A549 treated with Hydrocortisone at 1 μM for 4 hours (cell line): ENCODE measurements at places on chromosomes 5 and 9. TPM values are rescaled to one million over a fixed set of nuclear protein-coding genes. Genes with fewer than 3 reads are reported as not detected.

Gene EQTN
- total RNA-seq = not detected in 5 replicates

Gene SLC31A2
- 6.9 to 8.1 TPM (median 7.6 TPM) in 5 replicates for total RNA-seq

Gene EIF4E1B
- total RNA-seq = not detected in 5 replicates

Gene CTSV
- total RNA-seq = 12.9 to 15.2 TPM (median 14.4 TPM) in 5 replicates

Gene CCL27
- 0.28 to 0.30 TPM in 2 of 5 replicates, not detected in the others for total RNA-seq

Gene OR13C9
- total RNA-seq = not detected in 5 replicates

Gene C9orf50
- 0.08 TPM in 1 of 5 replicates, not detected in the others for total RNA-seq

Gene GFPT2
- 49.7 to 59.4 TPM (median 53.9 TPM) in 5 replicates for total RNA-seq

Gene MARCHF3
- 0.82 to 1.2 TPM (median 0.97 TPM) in 5 replicates for total RNA-seq

Gene CCDC171
- total RNA-seq = 0.28 to 0.53 TPM (median 0.37 TPM) in 5 replicates

Gene RETREG1
- 2.6 to 4.7 TPM (median 3.6 TPM) in 5 replicates for total RNA-seq

Gene SLC27A6
- 0.06 TPM in 2 of 5 replicates, not detected in the others for total RNA-seq

Gene OTP
- total RNA-seq = 0.03 to 0.16 TPM (median 0.13 TPM) in 5 replicates

Gene AGTPBP1
- total RNA-seq = 7.7 to 10.9 TPM (median 9.1 TPM) in 5 replicates
